Stimulated activated CD8-positive, alpha-beta memory T cell treated with anti-CD3 and anti-CD28 coated beads, Interleukin-7, amount 100 ng/mL, for 1 hour (primary cell): ENCODE measurements at places on chromosomes 7 and 10.
A peak's percentile ranks its signal among the peaks of the same experiment; 100 is the strongest.

- DNase-seq, result no peak
Measured at GRCh38 chr10:34408956-34409355, 406.1 kb downstream of the PARD3 start.

DNA sequence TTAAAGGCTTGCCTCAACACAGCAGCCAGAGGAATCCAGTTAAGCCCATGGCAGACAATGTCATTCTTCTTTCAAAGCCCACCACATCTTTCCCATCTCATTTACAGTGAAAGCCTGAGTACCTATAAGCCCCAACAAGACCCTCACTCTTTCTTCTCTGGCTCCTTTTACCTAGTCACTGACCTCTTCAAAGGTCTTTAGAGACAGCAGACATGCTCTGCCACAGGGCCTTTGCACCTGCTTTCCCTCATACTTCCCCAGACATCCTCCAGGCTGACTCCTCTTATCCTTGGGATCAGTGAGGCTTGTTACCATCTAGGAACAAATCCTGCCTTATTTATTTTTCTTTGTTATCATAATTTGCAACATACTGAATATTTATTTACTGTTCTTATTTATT, 17.8 kb downstream of the HYAL4 start:
- DNase-seq, result no peak

GRCh38 chr7:128811631-128812430, 18.4 kb upstream of the FLNC start:
- DNase-seq, result no peak

GRCh38 chr10:68628576-68629127, 68.5 kb downstream of the TET1 start:
- DNase-seq, result no peak

DNA sequence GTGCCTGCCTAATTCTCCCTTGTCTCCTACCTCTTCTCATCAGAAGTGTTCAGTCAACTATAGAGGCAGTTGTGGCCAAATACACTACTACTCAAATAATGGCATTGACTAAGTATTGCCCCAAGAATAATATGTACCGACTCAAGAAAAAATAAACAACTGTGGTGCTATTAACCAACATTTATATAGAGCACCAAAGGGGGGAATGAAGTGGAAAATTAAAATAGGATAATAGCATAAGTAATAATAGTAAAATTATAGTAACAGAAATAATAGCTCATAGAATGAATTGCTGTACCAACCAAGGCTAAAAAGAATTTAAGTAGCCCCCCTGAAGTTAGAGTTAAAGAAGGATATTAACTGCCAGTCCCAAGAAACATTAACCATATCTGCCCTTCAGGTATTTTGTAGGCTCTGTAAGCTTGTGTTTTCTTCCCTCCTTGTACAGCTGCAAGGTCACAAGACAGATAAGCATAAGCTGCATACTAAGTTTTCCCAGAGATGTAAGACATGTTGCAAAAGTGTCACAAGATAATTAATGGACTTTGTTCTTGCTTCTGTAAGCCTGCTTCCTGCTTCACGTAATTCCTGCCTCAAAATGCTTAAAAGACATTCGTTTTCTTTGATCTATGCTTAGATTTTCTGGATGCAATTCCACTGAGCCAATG, 10.9 kb upstream of the CYREN start:
- DNase-seq, result no peak

GRCh38 chr7:2639695-2640481, 8.1 kb downstream of the TTYH3 start:
- DNase-seq, result no peak

- no peak for DNase-seq
Measured at GRCh38 chr7:42097752-42098151, 139.3 kb downstream of the GLI3 start.

- no peak for DNase-seq
Measured at GRCh38 chr10:123428391-123428790, 237.8 kb upstream of the GPR26 start.

DNA sequence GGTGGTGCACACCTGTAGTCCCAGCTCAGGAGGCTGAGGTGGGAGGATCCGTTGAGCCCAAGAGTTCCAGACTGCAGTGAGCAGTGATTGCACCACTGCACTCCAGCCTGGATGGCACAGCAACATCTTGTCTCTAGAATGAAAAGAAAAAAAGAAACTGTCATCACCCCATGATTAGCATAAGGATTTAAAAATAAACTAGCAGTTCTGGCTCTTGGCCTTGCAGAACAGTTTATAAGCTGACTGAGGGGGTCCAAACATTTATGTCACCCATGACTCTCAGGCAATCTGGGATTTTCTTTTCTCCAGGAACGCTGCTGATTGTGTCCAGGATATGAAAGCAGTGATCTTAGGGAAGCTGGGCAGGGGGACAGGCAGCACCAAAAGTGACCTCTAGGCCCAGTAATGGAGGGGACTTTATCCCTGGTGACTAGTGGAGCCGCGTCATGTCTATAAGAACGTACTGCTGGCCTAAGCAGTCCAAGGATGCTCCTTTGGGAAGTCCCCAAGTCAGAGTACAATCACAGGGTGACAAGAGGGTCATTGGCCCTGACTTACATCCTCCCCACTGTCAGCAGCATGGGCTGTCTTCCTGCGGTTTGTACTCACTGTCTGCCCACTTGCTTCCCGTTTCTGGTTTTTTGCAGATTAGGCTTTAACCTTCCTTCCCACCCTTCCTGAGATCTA, 177.4 kb downstream of the ARHGAP12 start:
- DNase-seq, result no peak

DNA sequence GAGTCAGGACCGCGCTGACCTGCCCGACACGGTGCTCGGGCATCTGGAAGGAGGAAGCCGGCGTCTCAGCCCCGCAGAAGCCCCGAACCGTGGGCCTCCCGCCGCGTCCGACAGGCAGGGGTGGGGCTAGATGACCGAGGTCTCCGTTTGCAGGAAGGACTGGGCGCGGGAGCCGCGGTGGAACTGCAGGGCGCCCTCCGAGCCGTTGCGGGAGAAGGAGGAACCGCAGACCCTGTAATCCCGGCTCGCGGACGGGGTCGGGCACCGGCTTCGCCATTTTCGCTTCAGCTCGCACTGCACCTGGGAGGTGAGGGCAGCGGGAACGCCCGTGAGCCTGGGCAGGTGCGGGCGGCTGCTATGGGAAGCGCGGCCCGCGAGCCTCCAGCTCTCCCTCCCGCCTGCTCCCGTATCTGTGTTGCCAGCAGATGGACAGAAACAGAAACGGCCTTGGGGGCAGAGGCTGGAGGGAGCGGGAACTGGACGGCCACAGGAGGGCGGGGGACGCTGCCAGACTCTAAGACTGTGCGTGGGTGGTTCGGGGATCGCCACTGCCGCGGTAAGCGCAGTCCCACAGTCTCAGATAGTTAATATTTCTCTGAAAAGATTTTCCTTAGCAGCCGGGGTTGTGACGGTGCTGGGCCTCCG, 114.1 kb downstream of the VIPR2 start:
- DNase-seq, result no peak

- no peak for DNase-seq
Measured at GRCh38 chr10:76879116-76879913, 758.3 kb downstream of the KCNMA1 start.

- DNase-seq, result no peak
Measured at GRCh38 chr10:31930023-31930751, 1.6 kb upstream of the ARHGAP12 start.

DNA sequence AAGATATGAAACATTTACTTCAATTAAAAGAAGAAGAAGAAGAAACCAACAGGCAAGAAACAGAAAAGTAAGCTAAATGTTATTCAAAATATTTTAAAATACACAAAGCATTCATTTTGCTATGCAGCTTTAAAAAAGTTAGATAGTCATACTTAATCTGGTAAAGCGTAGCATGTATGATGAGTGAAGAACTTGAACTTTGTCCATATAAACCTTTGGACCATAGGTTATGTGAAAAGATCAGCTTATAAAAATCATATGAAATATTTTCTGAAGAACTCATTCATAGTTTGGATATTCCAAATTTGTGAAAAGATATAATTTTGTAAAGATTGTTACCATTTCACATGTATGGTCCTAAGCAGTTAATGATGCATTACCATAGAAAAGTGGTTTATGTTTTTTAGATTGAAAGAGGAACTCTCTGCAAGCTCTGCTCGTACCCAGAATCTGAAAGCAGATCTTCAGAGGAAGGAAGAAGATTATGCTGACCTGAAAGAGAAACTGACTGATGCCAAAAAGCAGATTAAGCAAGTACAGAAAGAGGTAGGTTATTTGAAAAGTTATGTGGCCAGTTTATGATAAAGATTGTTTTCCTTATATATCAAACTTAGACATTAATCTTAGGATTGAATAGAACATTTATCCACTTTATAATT, 37.3 kb downstream of the KIF20B start:
- no peak for DNase-seq

DNA sequence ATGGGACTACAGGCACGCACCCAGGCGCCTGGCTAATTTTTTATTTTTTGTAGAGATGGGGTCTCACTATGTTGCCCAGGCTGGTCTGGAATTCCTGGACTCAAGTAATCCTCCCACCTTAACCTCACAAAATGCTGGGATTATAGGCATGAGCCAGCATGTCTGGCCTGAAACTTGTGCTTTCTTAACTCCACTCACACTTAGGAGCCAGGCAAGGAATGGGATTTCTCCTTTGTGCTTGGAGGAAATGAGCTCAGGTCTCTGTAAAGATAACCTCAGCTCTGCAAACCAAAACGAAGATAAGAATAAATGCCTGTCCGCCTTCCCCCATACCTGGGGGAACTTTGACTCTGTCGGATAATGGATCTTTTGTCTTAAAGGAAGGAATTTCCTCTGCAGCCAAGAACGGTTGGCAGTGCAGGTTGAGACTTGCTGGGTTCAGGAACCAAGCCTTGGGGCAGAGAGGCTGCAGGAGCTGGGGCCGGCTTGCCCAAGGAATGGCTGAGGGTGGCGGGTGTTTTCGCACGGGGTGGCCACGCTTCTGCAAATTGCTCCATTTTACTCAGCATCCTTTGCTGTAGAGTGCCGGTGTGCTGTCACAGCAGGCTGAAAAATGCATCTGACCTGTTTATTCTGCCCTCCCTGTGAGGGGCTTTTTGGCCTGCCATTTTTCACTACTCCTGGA, 174.2 kb downstream of the KIAA1217 start:
- no peak for DNase-seq

- DNase-seq, result no peak
Measured at GRCh38 chr10:97810446-97810845, 38.6 kb upstream of the SFRP5 start.

DNA sequence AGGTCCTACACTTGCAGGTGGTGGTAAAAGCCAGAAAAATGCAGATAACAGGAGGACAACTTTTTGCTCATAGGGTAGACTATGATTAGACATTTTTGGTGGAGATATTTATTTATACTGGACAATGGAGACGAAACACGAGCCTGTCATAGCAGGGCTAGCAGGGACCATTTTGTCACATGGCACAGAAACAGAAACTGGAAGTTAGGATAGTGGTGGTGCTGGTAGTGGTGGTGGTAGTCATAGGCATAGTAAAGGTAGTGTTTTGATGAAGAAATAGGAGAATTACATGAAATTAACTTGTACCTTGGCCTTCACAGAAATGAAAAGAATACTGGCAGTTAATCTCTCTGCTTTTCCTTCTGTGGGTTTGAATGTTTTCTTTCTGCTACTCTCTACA, 8.8 kb upstream of the MGAM start:
- no peak for DNase-seq

- DNase-seq, result no peak
Measured at GRCh38 chr10:126705951-126706565, 35.6 kb upstream of the C10orf90 start.

DNA sequence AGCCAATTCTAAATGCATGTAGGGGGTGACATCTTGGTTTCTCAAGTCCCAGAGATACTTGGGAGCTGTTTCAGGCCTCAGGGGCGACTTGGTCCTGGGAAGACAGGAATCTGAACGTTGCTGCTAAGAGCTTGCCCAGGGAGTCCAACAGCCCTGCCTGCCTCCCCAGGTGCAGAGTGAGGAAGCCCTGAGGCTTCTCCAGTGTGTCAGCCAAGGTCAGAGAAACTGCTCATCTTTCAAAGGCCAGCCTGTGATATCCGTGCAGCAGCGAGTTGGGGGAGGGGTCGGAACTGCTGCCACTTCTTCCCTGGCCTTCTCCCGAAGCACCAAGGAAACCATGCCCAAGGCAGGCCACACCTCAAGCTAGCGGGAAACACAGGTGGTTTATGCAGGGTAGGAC, 9.7 kb downstream of the GDF2 start:
- DNase-seq, result no peak

DNA sequence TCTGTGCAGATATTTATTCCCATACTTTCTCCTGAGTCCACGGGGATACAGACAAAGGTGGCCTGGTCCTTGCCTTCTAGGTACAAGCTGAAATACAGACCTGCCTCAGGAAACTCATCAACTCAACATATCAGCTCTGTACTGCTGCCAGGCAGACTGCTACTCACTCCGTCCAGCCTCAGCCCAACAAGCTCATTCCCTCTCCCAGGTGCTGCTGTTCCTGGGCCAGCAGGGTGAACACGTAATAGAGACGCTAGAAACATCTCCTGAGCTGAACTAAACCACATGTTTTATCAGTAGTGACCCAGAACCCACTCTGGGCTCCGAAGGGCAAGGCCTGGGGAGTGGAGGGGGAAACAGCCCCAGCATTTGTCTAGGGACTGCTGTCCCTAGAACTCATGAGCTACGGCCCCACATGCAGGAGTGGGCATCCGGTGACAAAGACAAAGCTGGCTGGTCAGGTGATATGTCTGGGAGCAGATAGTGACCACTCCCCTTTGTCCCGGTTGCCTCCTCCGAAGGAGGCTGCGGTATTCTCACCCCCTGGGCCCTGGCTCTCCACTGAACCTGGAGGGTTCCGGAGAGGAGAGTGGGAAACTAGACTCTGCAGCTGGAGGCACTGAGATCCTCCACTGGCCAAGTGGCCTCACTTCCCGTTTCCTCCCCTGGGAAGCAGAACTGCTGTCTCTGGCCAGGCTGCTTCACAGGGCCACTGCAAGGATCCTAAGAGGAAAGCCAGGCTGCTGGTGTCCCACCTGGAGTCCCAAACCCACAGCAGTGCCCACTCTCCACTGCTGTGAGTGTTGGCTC, 116.1 kb downstream of the FAM53B start:
- no peak for DNase-seq

GRCh38 chr7:134605978-134606923, 40.4 kb upstream of the BPGM start:
- peak; percentile 24 for DNase-seq

DNA sequence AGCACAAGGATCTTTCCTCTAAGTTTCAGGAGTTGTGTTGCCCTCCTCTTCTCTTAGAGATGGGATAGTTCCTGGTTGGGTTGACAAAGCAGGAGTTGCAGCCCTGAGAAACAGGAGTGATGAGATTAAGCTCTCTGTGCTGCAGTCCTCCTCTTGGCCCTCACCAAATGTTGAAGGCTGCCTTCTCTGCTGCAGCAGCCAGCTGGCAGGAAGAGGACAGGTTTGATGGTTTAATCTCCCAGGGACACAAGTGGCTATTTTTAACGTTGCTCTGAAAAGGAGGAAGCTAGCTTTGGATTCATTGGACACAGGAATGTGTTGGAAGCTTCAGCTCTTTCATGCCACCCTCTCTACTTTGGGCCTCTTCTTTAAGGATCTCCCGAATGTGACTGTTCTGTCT, 9.4 kb downstream of the STRIP2 start:
- DNase-seq, result no peak

DNA sequence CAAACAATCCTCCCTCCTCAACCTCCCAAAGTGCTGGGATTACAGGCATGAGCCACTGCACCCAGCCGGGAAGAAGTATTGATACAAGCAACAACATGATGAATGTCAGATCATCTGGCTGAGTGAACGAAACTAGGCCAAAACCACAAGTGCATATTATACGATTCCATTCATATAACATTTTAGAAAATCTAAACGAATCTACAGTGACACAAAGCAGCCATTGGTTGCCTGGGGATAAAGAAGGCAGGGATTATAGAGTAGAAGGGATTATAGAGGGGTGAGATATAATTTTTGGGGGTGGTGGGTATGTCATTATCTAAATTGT, 11.5 kb upstream of the RHBDD2 start:
- DNase-seq, result no peak
